ENCODE measurements at places on chromosomes 7 and 10. TPM values are rescaled to one million over a fixed set of nuclear protein-coding genes. Genes with fewer than 3 reads are reported as not detected.
A peak's percentile ranks its signal among the peaks of the same experiment; 100 is the strongest.

DNA sequence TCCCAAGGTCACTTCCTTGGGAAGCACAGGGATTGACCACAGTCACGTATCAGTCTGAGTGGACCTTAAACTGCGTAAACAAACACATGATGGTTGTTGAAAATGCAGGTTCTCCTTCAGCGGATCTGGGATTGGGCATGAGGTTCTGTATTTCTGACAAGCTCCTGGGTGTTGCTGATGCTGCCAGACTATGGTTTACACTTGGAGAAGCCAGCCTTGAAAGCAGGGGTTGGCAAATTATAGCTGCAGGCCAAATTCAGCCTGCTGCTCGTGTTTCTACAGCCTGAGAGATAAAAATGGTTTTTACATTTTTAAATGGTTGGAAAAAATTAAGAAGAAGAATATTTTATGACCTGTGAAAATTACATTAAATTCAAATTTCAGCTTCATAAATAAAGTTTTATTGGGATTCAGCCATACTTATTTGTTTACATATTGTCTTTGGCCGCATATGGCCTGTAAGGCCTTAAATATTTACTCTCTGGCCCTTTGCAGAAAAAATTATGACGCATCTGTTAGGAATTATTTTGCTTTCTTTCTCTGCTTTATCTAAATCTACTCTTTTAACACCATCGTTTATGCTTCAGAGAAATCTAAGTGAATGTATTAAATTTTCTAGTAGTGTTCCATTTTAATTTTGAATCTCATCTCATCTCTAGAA is 109.6 kb downstream of the SH2D4B start:
- no peak for DNase-seq

Gene CACNA2D1
- not detected for total RNA-seq

DNA sequence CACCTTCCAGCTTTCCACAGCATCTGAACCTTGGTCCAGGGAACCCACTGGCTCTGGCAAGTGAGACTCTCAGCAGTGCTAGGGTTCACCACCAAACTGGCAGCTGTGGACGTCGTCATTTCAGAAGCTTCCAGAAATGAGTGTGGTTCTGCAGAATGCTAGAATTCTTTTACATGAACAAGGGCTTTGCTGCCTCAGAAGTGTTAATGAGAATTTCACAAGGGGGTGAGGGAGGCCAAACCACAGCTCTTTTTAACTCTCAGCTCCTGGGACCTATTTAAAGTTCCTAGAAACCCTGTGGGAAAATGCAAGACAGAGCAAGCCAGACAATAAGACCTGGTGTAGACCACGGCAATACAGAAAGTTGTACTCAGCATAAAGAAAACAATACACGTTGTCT is 129.3 kb upstream of the BET1 start:
- DNase-seq = no peak

GRCh38 chr10:73439605-73440312 is 6.4 kb upstream of the MSS51 start:
- no peak for DNase-seq

Gene ASB10
- not detected for total RNA-seq

- no peak for DNase-seq
Observed at GRCh38 chr7:145050415-145050814, 214.6 kb upstream of the TPK1 start.

DNA sequence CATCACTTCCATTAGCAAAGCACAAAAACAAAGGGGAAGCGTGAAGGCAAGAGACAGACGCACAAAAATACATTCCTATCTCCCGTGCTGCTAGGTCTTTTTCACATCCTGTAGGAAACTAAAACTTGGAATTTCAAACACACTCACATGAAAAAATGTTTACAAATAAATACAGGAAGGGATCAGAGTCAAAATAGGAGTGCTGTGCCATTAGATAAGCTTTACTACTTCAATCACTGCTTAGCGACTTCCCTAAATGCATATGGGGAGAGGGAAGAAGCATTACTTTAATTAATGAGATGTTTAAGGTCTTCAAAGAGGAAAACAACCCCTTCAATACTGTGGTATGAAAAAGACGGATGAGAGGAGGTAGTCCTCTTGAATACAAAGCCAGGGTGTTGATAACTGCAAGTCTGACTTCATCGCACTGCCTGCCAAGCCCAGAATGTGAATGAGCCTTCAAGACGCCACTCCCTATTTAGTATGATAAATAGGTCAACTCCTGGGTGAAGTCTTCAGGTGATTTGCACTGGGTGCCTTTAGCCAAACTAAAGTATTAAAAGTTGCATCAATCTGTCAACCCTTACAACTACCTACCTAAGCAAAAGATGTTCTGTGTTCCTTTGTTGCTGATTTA is 13.9 kb downstream of the PARD3 start:
- DNase-seq = no peak

DNA sequence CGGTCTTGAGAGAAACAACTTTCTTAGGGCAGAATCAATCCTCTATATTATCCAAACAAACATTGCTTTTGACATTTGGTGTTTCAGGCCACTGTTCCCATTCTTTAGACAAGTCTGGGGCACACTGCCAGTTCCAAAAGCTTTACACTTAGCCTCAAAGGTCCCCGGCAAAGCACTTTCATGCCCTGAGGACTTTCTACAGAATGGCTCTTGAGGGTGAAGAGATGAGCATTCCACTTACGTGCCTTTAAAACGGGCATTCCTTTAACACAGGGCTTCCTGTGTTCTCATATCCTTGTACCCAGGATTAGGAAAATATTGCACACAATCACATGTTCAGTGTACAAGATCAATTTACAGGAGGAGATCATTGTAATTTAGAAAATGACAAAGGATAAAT is 13.1 kb upstream of the TMEM213 start:
- no peak for DNase-seq

DNA sequence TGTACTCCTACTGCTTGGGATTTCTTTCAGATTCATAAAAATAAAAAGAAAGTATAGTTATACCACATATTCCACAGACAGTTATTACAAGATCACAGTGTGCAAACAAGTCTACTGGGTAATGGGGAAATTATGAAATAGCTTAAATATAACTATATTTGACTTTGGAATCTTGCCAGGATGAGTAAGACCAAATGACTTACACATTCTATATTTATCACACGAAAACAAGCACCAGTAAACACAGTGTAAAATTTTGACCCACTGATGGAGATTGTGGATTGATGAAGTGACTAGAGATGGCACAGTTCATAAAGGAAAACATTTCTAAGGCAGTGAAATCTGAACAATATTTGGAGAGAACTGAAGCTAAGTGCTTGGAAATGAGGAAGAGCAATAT is 339.7 kb downstream of the THSD7A start:
- no peak for DNase-seq

- no peak for DNase-seq
Observed at GRCh38 chr7:43824963-43825362, 44.4 kb downstream of the MRPS24 start.

Gene ZNF248
- total RNA-seq = 7.9 TPM

DNA sequence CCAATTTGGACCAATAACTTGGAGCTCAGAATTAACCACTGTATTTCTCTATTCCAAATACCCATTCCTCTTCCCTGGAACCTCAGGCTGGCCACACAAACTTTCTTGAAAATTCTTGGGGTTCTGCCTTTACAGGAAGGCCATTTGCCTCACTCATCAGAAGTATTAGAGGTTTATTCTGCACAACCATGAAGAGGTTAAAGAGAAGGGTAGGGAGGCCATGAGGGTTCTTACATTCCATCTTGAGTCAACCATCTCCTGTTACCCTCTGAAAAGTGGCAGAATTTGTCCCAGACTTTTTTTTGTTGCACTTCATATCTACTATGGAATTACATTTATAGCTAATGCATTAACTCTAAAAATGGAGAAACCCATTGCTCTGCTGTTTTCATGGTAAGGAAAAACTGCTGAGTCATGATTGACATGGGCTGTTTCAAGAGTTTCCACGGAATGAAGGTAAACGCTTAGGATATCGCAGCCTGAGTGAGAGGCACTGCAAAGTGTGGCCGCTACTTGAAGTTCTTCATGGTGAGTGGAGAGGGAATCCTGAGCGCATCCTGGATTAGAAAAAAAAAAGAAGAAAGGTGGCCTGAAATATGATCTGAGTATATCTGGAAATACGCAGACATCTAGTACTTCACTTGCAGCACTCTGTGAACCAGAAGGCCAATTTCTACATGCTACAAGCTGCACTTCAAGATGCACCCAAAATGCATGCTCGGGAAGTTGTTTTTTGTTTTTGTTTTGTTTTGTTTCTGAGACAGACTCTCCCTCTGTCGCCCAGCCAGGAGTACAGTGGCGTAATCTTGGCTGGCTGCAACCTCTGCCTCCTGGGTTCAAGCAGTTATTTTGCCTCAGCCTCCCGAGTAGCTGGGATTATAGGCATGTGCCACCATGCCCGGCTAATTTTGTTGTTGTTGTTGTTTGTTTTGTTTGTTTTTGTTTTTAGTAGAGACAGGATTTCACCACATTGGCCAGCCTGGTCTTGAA is 83.7 kb downstream of the KIAA1217 start:
- DNase-seq = no peak

Gene PODXL
- 0.71 TPM for total RNA-seq

- DNase-seq = no peak
Observed at GRCh38 chr10:124943301-124944092, 1.6 kb downstream of the ZRANB1 start.

DNA sequence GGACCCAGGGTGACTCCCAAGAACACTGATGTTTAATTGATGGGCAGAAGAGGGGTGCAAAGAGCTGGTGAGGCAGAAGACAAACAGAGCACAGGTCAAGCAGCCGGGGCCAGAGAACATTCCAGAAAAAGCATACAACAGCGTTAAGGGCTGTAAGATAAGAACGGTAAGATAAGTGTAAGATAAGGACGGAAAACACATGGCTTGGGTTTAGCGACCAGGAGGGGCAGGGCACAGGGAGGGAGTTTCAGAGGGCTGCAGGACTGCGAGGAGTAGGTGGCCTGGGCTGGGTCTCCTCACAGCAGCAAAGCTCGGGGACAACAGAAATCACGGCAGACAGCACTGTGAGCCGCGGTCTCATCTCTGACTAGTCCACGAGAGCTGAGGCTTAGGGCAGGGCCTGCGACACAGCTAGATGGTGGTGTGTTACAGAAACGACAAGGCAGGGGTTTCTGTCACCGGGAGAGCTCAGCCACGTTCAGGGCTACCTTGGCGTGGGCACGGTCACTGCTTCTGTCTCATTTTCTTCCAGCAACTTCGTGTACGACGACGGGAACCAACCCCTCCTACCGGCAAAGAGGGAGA is 24.6 kb downstream of the BRI3 start:
- DNase-seq = no peak

GRCh38 chr10:87860156-87860795 is 3.1 kb downstream of the KLLN start:
- peak; percentile 76 for DNase-seq

Measured in activated CD4-positive, alpha-beta T cell treated with anti-CD3 and anti-CD28 coated beads, Interleukin-2, amount 10 ng/mL, durations not matched to agents 24 days and 14 days (primary cell).